ENCODE measurements at places on chromosomes 13 and 19.

- DNase-seq: no peak
Observed at GRCh38 chr19:7988307-7988706, 17.1 kb downstream of the ELAVL1 start.

GRCh38 chr13:37747071-37747612 lies 122.4 kb downstream of the TRPC4 start:
- DNase-seq: no peak

GRCh38 chr19:43148233-43148632 lies 38.1 kb downstream of the PSG5 start:
- DNase-seq: no peak

DNA sequence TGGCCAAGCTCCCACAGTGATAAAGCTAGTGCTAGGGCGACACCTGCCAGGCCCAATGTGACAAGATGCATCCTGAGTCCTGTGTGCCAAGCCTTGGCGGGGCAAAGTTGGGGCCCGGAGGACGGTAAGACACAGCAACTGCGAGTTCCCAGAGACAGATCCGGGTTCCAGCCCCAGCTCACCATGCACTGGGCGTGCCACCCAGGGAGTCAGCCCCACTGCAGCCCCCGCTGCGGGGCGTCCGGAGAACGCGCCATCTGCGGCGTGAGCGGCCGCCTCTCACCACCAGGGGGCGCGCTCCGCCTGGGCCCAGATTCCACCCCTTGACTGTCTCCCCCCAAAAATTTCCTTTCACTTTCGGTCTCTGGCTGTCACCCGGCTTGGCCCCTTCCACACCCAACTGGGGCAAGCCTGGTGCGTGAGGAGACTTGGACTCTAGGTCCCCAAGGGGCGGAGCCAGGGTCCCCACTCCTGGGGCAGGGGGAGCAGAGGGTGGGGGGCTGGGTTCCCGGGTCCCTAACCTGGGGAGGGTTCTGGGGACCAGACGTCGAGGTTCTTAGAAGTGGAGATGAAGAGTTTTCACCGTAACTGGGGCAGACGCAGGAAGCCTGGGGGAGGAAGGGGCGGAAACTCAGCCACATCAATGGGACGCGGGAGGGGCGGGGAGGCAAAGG lies at the start of gene FLT3LG:
Gene FLT3LG (plus strand): TSS at position 348 of the 674 bp plus-strand sequence. CDS start 425 bp downstream, outside the sequence.
- peak; percentile 96 for DNase-seq

- no peak for DNase-seq
Observed at GRCh38 chr19:40565355-40565754, 11.3 kb upstream of the SHKBP1 start.

- no peak for DNase-seq
Observed at GRCh38 chr19:31520633-31521032, 171.4 kb upstream of the TSHZ3 start.

DNA sequence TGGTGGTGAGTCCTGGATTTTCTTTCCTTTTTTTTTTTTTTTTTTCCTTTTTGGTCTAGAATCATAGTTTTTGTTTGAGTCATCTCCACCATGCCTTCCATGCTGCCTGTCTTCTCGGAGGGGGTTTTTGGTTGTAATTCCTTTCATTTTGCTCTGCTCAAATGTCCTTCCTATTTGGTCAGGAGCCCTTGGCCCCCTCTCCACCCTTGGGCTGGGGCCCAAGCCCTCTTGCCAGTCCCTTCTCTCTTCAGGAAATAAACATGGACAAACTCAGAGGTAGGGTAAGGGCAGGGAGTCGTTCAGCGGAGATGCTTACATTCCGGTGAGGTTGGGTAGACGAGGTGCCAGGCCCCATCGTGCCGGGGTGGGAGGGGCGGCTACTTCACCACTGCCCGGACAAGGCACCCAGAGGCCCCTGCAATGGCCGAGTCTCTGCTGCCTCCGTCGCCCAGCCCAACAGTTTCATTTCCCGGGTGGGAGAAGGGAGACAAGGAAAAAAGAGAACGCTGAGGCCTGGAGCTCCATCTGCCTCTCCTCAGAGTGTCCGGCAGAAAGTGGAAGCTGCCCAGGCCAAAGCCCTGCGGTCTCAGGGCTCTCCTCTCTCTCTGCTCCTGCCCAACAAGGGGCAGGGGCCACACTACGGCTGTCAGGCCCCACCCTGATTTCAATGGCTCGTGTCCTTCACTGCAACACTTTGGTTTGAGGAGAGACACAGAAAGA lies 12.7 kb downstream of the ZNF574 start:
- no peak for DNase-seq

DNA sequence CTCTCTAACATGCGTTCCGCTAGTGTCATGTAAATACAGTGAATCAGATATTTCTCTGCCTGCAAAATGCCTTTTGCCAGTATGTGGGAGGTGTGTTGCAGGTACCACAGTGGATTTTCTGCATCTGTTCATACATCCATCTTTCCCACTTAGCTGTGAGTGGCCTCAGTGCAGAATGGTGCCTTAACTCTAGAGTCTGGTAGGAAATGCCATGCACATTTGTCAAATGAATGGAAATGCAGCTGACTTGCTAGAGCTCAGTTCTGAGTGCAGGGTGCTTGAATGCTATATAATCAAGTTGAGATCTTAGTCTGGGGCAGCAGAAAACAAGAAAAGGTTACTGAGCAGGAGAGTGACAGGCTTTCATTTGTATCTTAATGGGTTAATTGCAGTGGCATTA lies 68.2 kb downstream of the LRCH1 start:
- no peak for DNase-seq

GRCh38 chr19:3784607-3785450 lies 1.4 kb downstream of the MATK start:
- no peak for DNase-seq

DNA sequence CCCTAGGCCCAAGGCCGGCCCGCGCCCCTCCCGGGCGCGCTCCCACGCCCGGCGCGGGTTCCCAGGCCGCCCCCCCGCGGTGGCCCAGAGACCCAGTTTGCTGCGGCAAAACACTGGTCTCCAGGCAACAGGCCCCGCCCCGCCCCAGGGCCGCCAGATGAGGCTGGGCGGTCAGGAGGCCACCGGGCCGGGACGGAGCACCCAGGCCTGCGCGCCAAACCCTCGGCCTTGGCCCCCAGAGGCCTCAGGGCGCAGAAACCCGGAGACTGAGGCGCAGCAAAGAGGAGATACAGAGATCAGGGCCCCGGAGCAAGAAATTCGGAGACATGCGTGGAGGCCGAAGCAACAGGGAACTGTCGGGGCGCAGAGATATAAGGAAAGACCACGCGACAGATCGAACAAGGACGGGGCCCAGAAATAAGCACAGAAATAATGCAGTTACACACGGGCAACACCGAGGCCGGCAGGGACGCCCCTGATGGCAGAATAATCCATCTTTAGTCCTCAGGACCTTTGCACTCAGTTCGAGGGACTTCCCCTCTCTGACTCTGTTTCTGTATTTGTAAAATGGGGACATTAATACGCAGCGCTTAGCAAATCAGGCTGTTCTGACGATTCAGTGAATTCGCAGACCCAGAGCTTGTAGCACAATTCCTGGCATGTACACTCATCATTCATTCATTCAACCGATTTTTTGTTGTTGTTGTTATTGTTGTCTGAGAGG lies 20.8 kb upstream of the ERCC1 start:
- peak; percentile 64 for DNase-seq

- DNase-seq: no peak
Observed at GRCh38 chr13:47892374-47892773, 108.7 kb downstream of the SUCLA2 start.

GRCh38 chr19:1522838-1523237 lies 1.0 kb upstream of the PLK5 start:
- DNase-seq: no peak

GRCh38 chr13:63629591-63629990 lies 2213.9 kb upstream of the PCDH20 start:
- no peak for DNase-seq

- DNase-seq: no peak
Observed at GRCh38 chr13:33490461-33491327, 205.1 kb upstream of the STARD13 start.

DNA sequence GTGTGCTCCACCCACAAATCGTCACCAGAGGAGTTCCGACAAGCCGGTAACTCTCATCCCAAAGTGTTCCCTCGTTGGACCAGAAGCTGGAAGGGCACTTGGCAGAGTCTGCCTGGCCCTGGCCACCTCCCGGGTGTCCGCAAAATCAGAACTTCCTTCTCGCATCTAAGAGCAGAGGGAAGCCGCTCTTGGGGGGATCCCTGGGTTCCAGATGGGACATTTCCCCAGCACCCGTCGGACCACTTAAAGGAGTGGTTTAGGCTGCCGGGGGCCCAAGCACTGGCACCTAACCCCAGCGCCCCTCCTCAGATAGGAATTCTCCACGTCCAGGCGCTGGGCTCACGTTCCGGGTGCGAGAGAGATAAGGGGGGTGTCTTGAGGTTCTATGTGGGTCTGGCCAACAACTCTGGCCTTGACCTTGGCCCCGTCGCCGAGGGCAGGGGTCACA lies 857 bp upstream of the MAP2K7 start:
- DNase-seq: no peak

GRCh38 chr13:97215325-97215724 lies 6.8 kb upstream of the MBNL2 start:
- DNase-seq: no peak

GRCh38 chr19:12749938-12750521 lies 1.6 kb upstream of the BEST2 start:
- DNase-seq: no peak

DNA sequence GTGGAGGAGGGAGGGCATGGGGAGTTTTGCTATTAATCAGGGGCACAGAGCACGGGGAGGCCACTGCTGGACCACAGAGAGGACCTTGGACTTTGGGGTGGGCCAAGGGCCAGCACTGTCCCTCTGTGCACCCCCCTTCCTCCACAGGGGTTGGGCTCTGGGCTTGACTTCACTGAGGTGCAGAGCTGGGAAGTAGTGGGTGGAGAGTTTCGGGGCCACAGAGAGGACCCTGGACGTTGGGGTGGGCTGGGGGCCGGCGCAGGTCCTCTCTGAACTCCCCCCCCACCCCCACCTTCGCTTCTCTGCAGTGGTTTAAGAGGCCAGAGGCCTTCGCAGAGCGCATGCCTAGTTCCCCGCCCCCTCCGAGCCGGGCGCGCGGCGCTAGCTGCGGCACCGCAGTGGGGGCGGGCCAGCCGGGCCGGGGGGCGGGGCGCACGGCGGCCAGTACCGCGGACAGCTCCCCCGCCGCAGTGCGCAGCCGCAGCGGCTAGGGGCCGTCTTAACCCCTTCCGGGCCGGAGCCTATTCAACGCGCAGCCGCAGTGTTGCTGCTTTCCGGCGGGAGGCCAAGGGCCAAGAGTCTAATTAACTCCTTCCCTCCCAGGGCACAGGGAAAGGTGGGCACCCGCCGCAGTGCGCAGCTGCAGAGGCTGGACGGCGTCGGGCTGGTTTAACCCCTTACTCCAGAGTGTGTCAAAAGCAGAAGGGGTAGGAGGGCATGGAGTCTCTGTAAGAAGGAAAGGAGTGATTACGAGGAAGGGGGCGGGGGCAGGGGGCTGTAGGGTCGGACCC lies 3.7 kb downstream of the KCNC3 start:
- DNase-seq: peak; percentile 54

DNA sequence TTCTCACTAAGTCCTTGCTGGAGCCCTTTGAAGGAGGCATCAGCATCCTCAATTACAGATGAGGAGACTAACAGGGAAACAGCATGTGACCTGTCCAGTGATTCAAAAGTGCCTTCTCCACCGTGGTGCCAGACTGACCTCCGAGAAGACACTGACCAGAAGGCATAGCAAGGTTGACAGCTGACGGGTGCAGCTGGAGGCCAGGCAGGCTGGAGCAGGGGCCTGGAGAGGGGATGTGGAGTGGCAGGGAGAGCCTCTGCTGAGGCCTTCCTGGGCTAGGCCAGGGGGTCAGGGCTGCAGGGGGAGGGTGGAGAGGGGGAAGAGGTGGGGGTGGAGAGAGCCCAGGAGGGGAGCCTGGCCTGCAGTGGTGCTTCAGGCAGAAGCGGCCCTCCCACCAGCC lies 66.3 kb downstream of the KCTD15 start:
- DNase-seq: no peak

- DNase-seq: no peak
Observed at GRCh38 chr13:48594096-48594815, 59.5 kb upstream of the CYSLTR2 start.

- DNase-seq: no peak
Observed at GRCh38 chr13:24038841-24039330, 121.6 kb upstream of the SPATA13 start.

DNA sequence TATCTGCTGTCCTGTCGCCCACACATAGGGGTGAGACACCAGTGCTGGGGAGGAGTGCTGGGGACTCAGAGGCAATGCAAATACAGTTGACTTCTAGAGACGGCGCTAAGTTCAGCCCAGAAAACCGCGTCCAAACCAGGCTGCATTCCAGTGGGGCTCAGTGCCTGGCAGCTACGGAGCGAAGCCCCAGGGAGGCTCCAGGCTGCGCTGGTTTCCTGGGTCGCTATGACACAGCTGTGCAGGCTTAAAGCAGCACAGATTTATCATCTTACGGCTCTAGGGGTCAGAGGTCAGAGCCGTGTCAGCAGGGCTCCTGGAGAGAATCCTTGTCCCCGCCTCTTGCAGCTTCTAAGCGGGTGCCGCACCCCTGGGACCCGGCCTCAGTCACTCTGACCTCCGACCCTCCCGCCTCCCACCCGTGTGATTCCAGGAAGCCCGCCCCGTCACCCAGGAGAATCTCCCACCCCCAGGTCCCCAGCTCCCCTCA lies 61.6 kb downstream of the ANKRD10 start:
- no peak for DNase-seq

DNA sequence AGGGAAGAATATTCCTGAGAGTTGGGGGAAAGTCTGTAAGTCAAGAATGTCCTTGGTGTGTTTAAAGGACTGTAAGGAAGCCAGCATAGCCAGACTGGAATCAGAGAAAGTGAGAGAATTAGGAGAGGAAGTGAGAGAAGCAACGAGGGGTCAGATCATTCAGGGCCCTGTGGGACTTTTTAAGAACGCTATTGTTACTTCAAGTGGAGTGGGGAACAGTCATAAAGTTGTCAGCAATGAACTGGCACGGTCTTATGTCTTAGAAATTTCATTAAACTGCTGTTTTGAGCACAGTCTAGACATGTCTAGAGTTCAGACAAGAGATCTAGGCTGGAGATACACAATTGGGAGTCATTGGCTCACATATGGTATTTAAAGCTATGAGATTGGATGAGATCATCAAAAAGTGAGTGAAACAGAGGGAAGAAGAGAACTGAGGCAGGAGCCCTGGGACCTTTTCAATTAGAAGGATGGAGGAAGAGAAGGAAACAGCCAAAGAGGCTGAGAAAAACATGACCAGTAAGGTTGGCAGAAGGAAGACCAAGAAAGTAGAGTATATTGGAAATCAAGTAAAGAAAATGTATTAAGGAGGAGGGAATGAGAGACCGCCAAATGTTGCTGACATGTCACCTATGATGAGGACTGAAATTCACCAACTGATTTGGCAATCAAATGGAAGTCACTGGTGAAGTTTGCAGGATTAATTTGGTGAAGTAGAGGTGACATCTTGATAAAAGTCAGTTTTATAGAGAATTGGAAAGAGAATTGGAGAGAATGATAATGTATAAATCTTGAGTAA lies 263.5 kb downstream of the GPC5 start:
- DNase-seq: no peak

GRCh38 chr13:77893066-77893465 lies 25.6 kb downstream of the EDNRB start:
- no peak for DNase-seq
